ENCODE measurements at places on chromosomes 7 and 10. TPM values are rescaled to one million over a fixed set of nuclear protein-coding genes. Genes with fewer than 3 reads are reported as not detected.
A peak's percentile ranks its signal among the peaks of the same experiment; 100 is the strongest.

The FFAR4 gene
- not detected for total RNA-seq

- DNase-seq: no peak
Measured at GRCh38 chr7:52088008-52088901, 771.6 kb upstream of the COBL start.

GRCh38 chr7:42739638-42740037, 172.2 kb downstream of the C7orf25 start:
- DNase-seq: no peak

- DNase-seq: no peak
Measured at GRCh38 chr10:126919426-126919825, 14.2 kb downstream of the DOCK1 start.

The OR2A12 gene
- not detected for total RNA-seq

GRCh38 chr7:35755711-35756110, 45.1 kb upstream of the SEPTIN7 start:
- no peak for DNase-seq

The SSC4D gene
- total RNA-seq: 0.91 TPM

- DNase-seq: no peak
Measured at GRCh38 chr7:21154614-21155013, 273.3 kb upstream of the SP4 start.

The CALD1 gene
- total RNA-seq: 8.5 TPM

DNA sequence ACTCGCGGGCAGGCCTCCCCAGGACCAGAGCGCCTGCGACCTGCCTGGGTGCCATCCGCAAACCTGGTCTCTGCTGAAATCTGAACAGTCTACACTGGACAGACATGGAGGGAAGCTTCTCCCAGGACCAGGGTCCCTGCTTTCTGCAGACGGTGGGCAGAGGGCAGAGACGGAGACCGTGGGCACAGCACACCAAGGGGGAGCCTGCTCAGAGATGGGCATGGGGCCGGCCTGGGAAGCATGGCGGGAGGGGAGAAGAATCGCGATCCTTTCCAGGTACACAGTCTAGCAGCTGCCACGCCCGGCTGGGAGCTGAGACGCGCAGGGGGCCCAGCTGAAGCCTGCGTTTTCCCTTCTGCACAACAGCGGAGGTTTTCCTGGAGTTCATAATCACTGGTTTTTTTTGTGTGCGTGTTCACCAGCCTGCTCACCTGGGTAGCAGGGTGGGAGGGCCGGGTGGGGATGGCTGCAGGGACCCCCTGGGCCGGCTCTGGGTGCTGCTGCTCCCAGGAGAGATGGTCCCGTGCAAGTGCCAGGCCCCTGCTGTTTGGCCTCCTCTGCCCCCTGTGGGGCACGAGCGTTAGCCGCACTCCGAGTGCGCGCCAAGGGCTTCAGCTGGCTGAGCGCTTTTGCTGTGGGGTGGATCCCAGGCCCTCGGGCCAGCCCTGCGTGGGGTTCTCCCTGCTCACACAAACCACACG, 448.8 kb downstream of the DNAJB6 start:
- DNase-seq: no peak

GRCh38 chr7:29017713-29018112, 59.6 kb upstream of the TRIL start:
- DNase-seq: no peak

DNA sequence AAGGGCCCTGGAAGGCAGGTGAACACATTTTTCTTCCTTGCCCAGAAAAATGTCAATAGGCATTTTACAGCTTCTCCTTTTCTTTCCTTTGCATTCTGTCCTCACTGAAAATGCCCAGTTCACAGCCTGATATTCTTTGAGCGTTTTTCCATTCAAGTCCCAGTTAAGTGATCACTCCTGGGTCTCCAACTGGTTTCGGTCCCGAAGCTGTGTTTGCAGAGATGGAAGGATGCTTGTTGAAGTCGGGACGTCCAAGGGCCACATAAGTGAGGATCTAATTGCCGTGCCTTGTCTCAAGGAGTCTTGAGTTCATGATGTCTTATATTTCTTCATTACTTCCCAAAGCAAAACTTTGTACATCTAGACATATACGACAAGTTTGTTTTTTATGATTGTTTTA, 208.7 kb upstream of the PRKCQ start:
- DNase-seq: no peak

DNA sequence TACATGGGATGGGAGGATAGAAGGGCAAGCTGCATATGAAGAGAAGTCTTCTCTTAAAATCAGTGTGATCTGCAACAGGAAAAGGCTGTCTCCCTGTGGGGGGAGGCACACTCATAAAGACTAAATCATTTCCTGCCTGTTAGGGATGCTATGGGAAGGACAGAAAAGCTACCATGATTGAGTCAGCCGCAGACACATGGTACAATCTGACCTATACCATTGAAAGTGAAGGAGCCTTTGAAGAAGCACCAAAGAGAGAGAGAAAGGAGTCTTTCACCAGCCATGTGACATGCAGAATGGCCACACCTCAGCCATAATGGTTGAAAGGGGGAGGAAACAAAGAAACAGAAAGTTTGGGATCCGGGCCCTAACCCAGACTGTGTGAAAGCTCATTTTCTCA, 29.1 kb downstream of the NUDCD3 start:
- peak; percentile 65 for DNase-seq

DNA sequence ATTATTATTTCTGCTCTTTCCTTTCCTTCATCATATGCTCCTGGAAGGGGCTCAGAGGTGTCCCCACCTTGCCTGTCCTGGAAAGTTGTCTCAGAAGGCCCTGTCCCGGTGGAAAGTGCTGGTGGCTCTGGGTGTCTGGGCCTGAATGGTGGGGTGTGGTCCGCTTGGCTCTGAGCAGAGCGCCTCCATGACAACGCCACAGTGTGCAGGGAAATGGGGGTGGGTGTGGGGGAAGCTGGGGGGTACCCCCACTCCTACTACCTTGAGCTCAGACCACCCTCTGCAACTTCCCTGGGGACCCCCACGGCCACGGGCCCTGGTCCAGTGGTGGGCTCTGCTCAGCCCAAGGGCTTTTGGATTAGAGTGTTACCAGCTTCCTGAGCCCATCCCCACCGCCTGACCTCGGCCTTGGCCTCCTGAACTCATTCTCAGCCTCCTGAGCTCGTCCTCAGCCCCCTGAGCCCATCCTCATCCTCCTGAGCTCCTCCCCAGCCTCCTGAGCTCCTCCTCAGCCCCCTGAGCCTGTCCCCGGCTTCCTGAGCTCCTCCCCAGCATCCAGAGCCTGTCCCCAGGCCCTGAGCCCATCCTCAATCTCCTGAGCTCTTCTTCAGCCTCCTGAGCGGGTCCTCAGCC, 106.4 kb upstream of the FAM20C start:
- DNase-seq: no peak
